ENCODE measurements at places on chromosomes 13 and 19. TPM values are rescaled to one million over a fixed set of nuclear protein-coding genes. Genes with fewer than 3 reads are reported as not detected.

GRCh38 chr13:73216381-73216831 is 157.6 kb downstream of the KLF5 start:
- DNase-seq: no peak

DNA sequence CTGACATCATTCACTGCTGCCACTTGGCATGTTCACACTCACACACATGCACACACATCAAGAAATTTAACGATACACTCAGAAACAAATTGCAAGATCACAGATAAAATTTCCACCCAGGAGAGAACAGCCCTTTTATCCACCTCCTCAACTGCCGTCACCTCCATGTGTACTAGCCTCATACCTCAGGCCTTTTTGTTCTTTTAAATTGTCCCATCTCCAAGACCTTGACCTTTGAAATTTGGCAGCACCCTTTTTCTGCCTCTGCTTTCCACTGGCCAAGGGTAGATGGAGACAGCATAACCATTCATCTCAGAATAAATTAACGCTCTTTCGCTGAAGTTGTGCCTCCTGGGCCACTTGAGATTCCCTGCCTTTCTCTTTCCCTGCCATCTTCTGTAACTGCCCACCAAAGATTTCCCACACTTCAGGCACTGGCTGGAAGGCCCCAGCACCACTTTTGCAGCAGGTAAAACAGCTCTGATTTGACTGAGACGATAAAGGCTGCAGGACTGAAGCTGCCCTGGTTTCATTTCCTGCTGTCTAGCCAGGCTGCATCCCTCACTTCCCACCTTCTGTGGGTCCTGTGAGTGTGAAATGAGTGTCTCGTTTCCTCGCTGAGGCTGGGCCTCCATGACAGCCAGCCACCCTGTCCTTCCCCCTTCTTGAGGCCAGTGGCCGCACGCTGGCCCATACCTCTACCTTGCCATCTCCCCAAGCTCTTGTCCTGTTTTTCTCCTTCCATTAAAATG is 39.3 kb downstream of the MBNL2 start:
- DNase-seq: no peak

DNA sequence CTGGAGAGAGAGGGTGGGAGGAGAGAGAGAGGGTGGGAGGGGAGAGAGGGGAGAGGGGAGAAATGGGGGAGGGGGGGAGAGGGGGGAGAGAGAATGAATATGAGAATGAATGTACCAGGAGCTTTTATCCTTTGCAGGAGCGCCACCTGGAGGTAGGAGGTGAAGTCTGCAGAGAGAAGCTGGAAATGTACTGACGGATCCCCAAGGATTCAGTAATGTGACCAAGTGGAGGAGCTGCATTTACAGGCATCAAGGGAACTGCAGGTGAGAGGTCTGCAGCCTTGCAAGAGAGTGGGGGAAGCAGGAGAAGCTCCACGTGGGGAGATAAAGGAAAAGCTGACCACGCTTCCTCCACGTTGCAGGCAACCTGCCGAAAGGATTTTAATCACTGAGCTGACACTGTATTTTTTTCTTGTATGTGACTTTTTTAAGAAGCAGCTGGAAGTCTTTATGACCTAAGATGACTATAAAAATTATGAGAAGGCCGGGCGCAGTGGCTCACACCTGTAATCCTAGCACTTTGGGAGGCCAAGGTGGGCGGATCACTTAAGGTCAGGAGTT is 33.7 kb downstream of the VSTM1 start:
- DNase-seq: peak; percentile 86

SEMA6B gene
- 56.7 TPM for total RNA-seq

NLRP9 gene
- total RNA-seq: not detected

DZIP1 gene
- total RNA-seq: 24.6 TPM

GRCh38 chr19:40461669-40462221 is 3.8 kb downstream of the BLVRB start:
- no peak for DNase-seq

- no peak for DNase-seq
Measured at GRCh38 chr19:13841962-13842290, 35.0 kb upstream of the NANOS3 start.

- DNase-seq: no peak
Measured at GRCh38 chr13:80486402-80486801, 145.5 kb upstream of the SPRY2 start.

DNA sequence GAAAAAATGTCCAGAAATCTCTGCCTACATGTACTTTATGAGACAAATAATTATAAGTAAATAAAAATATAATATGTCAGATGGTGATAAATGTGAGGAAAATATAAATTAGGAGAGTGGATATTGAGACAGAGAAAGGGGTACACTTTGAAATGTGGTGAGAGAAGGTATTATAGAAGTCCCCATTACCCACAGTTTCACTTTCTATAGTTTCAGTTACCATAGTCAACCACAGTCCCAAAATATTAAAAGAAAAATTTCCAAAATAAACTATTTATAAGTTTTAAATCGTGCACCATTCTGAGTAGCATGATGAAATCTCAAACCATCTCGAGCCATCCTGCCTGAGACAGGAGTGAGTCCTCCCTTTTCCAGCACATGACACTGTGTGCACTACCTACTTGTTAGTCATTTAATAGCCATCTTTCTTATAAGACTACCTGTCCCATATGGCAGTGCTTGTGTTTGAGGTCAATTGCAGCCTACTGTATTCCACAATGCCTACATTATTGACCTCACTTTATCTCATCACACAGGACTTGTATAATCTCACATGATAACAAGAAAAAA is 653.7 kb downstream of the DACH1 start:
- DNase-seq: no peak

DNA sequence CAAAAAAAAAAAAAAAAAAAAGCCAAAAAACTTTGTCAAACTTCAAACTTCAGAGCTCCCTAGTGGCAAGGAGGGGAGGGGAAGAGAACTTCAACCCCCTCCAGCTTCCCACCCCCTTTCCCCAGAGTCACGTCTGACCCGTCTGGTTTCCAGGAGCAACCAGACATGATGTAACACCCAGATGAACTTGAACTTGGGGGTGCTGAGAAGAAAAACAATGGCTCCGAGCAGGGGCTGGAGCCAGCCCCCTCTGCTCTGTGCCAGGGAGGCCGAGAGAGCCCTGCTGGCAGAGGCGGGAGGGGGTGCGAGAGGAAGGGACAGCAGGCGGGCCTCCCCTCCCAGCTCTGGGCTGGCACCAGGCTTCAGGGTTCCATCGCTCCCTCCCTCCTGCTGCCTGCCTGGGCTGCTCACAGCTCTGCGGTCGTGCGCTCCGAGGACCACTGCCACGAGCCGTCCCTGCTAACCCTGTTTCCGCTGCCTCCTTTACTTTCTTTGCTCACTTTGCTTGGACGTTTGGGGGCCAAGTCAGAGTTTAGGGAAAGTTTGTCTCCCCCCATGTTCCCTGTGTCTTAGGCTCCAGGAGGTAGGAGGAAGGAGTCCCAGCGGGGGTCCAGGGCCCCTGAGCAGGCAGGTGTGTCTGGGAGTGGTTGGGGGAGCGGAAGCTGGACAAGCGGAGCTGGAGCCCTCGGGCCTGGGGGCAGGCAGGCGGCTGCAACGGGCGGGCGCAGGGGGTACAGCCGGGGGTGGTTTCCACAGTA is 11.1 kb downstream of the LYL1 start:
- peak; percentile 65 for DNase-seq

CLDN10 gene
- total RNA-seq: 41.2 TPM

SHD gene
- 5.8 TPM for total RNA-seq

TIMM50 gene
- 153 TPM for total RNA-seq

AZU1 gene
- total RNA-seq: 0.80 TPM

DNA sequence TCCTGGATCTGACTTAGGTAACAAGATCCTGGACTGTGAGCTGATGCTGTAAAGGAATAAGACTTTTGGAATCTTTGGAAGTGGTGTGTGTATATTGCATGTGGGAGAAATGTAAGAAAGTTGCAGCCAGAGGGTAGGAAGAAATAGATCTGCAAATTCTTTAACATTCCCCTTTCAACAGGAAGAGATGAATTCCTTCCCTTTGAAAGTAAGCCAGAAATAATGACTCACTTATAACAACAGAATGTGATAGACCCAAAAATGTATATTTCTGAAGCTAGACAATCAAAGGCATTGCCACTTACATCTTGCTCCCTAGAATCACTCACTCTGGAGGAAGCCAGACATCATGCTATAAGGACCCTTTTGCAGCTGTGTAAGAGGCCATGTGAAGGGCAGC is 9.8 kb upstream of the SIAH3 start:
- DNase-seq: no peak

ERICH4 gene
- not detected for total RNA-seq

Data from H1 (cell line).